ENCODE measurements at places on chromosomes 4 and X.

DNA sequence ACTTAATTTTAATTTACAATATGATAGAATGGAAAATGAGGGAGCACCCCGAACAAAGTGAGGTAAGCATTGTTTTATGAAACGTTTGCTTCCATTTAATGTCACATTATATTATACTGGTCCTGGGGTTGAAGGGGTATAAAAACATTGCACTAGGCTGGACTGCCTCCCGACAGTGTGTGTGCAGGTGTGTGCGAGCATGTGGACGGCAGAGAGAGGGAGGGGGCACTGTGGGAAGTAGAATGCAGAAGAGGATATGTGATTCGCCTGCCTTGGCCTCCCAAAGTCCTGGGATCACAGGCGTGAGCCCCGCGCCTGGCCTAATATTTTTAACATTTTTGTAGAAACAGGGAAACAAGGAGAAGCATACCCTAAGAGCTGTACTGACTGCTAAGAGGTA, 36.0 kb downstream of the IRF2 start:
- no peak for DNase-seq

- DNase-seq = no peak
Measured at GRCh38 chr4:14767142-14767541, 235.1 kb upstream of the CPEB2 start.

GRCh38 chr4:141058591-141059512, 74.4 kb downstream of the RNF150 start:
- DNase-seq = peak; percentile 46

DNA sequence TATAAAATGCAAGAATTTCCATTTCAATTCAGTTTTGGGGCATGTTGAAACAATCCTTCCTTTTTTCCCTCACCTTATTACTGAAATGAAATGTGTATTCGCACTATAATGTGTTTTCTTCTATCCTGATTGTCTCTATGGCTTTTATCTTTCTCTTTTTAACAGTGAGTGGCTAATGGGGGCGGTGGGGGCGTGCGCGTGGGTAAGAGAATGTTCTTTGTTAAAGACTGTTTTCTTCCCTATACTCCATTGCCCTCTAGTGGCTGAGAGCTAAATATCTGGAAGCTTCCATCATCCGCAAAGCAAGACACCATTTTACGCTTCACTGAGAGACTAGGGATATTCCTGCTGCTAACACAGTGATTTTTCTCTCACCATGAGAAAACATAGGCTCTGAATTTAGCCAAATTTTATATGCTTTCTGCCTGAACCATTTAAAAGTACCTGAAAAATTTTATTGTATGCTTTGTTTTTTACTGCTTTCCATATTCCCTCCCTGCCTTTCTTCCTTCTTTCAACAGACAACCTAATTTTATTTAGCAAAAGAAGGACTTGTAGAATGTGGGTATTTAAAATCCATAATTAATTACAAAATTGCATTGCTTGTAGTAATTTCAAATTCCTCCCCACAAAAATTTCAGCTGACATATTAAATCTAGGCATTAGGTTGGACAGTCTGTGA, 194.0 kb downstream of the GASK1B start:
- DNase-seq = no peak

DNA sequence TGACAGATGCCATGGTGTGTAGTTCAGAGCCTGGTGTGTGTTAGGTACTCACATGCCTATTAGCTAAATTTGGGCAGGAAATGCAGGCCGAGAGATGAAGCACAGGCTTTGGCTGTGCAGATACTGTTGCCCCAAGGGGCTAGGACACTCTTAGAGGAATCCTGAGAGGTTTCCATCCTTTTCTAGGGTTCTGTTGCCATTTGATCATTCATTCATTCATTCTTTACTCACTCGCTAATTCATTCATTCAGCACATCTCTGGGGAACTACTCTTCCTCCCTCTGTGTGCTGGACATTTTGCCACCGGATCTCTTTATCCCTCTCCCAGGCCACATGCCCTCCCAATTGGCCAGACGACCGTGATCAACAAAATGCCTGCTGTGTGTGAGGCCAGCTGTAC, 43.9 kb upstream of the NSG1 start:
- no peak for DNase-seq

DNA sequence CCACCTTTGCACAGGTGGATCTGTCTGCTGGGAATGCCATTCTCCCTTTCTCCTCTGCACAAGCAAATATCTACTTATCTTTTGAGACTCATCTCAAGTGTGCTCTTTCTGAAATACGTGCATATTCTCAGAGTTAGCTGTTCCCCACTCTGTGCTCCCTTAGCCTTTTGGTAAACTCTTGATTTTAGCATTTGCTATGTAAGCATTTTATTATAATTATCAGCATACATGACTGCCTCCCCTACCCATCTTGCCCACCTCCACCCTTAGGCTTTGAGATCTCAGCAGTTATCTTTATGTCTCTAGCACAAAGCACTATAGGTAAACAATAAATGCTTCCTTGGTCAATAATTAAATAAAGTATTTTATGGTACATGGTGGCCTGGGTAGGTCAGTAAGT, 11.5 kb downstream of the DRP2 start:
- no peak for DNase-seq
